Inflammatory macrophage treated with lipopolysaccharide for 4 hours (primary cell): ENCODE measurements at places on chromosomes 6 and 20.
A peak's percentile ranks its signal among the peaks of the same experiment; 100 is the strongest.

GRCh38 chr6:90162648-90163387 is 133.8 kb downstream of the BACH2 start:
- DNase-seq, result no peak

GRCh38 chr20:45111799-45112471 is 3.0 kb downstream of the WFDC5 start:
- DNase-seq, result no peak

GRCh38 chr6:168128631-168129291 is 49.7 kb upstream of the FRMD1 start:
- no peak for DNase-seq

- DNase-seq, result no peak
Observed at GRCh38 chr6:65295812-65296211, 411.2 kb downstream of the EYS start.

DNA sequence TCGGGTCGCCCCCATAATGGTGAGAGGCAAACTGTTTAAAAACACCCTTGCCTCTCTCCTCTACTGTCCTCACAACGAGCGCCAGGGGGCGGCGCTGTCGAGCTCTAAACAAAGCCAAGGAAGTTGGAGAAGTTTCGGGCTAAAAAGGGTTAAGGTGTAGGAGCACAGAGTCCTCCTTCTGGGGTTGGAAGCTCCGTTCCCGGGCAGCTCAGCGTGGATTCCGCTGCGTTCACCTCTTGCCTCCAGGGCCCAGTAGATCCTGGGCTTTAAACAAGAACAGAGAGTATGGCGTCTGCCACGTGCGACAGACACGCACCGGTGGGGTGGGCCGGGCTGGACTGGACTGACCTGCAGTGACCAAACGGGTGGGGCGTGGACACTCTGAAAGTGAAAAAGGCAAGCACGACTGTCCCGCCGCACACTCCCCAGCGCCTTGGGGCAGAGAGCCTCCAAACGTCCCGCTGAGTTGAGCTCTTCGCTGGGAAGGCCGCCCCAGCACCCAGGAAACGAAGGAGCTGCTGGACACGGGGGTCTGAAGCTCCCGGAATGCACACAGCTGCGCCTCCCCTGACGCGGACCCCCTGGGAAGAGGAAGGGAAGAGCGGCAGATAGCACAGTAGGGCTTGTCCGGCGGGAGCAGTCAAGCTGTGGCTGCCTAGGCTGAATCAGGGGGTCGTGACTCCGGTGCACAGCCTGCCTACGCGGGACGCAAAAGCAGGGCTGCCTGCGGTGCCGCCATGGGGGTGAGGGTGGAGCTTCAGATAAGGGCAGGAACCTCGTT is 1.6 kb upstream of the THBD start:
- DNase-seq, result peak; percentile 81

DNA sequence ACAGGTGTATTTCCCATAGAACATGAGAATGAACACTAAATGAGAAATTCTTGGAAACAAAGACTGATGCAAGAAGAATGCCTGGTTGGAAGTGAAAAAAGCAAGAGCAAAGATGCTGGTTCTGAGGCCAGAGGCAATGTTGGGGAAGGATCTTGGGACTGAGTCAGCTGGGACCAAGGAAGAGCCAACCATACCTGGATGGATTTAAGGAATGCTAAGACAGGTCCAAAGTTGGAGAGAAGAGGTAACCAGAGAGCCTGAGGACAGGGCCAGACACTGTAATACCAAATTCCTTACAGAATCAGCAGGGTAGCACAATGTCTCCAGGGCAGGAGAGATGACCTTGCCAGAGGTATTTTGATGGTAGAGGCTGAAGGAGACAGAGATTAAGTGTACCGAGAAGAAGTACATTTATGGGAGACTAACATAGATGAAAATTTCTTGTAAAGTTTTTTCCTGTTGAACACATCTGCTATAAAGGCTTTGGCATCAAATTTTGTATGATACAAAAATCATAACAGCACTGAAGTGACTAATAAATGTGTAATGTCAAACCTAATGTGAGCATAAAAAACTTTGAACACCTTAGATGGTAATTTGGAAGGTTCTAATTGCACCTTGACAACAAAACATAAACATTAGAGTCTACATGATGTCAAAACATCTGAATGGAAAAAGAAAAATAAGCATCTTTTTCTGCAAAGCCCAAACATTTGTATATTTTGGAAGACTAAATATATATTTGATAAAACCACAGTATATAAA is 221.7 kb upstream of the MARCKS start:
- peak; percentile 25 for DNase-seq

DNA sequence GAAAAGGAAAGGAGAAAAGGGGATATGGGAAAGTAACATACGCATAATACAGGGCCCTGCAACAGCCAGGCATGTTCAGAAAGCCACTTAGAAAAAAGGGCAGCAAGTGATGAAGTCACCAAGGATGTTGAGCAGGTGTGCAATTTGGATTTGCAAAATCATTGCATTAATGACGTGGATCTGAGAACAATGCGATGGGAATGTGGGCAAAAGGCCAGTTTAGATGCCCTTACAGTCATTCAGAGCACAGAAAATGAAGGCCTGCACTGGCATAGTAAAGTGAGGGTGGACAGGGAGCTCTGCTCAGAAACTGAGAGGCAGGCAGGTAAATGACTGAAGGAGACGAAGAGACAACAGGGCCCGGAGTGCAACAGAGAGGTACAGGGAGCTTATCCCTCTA is 123.7 kb upstream of the NHSL1 start:
- DNase-seq, result no peak

DNA sequence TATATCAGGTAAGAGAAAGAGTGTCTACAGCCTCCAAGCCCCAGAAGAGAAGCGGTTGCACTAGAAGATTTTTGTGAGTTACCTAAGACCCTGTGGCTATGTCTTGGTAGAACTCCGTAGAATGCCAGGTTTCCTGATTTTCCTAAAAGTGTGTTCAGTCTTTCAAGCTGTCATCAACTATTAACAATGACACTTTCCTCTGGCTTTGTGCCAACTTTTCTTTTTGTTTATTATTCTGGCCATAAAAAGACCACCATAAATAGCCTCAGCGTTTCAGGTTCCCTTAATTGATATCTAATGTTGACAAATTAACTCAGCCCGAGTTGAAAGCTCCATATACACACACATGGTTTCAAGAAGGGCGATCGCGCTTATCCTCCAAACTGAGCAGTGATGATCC is 1.2 kb downstream of the PAK5 start:
- no peak for DNase-seq

- no peak for DNase-seq
Observed at GRCh38 chr6:133291671-133292070, 50.5 kb downstream of the EYA4 start.

DNA sequence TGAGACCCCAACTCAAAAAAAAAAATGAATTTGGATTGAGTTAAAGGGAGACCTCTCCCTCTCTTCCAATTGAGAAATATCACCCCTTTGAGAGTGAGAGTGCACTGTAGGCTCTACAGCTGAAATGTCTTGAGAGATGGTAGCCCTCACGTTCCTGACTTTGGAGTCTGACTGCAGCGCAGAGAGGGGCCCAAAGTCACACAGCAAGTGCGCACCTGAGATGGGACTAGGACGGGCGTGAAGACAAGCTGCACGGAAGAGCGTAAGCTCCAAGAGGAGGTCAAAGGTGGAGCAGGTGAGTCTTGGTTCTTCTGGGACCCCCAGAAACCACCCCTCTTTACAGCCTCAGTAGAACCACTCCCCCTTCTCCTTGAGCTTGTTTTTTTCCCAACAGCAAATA is 643 bp downstream of the SLA2 start:
- DNase-seq, result no peak

DNA sequence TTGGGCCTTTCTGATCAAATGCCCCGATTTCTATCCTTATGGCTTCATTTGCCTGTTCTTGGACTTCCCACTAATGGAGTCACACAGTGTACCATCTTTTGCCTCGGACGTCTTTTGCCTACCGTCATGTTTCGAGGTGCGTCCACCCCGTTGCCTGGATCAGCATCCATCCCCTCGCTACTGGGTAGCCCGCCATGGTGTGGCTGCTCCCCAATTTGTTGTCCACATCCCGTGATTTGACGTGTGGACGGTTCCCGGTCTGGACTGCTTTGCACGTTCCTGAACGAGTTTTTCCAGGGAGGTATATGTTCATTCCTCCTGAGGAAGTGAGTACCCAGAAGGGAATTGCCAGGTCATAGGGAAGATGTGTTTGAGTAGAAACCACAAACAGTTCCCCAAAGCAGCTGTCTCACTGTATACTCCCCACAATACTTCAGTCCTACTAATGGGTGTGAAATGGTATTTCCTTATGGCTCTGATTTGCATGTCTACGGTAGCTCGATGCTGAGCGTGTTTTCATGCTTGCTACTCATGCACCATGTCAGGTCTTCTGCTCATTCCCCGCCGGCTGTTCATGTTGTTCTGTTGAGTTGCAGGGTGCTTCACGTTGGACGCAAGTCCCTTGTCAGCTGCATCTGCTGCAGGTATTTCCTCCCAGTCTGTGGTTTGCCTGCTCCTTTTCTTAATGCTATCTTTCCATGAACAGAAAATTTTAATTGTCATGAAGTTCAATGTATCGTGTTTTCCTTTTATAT is 86.8 kb upstream of the AFDN start:
- DNase-seq, result no peak

- DNase-seq, result no peak
Observed at GRCh38 chr20:38840053-38840893, 34.8 kb downstream of the PPP1R16B start.

DNA sequence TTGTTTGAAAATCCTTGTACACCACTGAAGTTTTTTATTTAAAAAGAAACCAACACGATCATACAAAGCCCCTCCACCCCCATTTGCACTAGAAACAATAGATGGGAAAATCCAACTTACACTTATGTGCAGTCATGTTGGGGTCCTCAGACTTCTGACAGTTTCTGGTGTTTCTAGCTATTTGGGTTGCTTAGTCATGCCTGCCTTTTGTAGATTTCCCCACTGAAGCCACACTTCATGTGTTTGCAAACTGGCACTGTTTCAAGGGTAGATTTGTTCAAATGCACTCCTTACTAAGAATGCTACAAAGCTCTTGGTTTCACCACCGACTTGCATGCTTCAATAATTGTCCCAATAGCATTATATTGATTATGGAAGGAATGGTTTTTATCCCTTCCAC is 1.5 kb downstream of the SH3BGRL2 start:
- no peak for DNase-seq

DNA sequence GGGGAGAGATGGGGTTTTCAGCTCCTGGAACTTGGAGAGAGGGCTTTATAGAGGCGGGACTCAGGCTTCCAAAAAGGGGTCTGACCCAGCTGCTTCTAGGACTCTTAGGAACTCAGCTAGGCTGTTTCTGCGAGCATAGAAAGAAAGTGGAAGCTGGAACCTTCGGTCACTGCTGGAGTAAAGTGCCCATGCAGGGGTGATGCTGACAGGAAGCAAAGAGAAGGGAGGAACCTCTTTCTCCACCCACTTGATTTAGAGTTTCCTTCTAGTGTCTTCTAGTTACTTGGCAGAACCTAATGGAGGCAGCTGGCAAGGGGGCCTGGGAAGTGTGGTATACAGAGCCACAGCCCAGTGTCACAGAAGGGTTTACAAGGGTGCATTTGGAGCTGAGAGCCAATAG is 283.6 kb downstream of the QKI start:
- DNase-seq, result peak; percentile 63

GRCh38 chr20:45347936-45348778 is at the start of gene SDC4:
SDC4 (minus strand) TSS chr20:45348424; CDS start chr20:45348384, 40 bp downstream.
- DNase-seq, result peak; percentile 83

GRCh38 chr6:132931936-132932514 is 117.7 kb downstream of the RPS12 start:
- no peak for DNase-seq

GRCh38 chr20:62230696-62231095 is 7.6 kb upstream of the OSBPL2 start:
- no peak for DNase-seq

GRCh38 chr6:148364056-148364824 is 21.6 kb downstream of the SASH1 start:
- peak; percentile 98 for DNase-seq

- no peak for DNase-seq
Observed at GRCh38 chr6:150451807-150452427, 83.1 kb downstream of the IYD start.

DNA sequence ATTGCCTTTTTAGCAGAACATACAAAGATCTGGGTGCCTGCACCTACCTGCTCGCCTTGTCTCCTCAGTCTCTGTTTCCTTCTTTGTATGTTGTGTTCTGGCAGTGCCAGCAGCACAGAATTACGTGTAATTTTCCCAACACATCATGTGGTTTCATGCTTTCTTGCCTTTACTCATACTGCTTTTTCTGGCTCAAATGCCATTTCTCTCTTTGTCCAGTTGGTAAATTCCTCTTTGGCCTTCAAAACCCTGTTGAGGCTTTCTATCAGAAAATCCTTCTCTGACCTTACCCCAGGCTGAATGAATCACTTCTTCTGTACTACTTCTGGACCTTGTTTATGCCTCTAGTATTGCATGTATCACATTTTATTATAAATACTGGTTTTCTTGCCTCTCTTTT is 31.8 kb downstream of the L3MBTL3 start:
- no peak for DNase-seq

- no peak for DNase-seq
Observed at GRCh38 chr6:89209457-89209856, 7.7 kb downstream of the GABRR1 start.

- no peak for DNase-seq
Observed at GRCh38 chr6:34546551-34547321, 9.4 kb downstream of the SPDEF start.

DNA sequence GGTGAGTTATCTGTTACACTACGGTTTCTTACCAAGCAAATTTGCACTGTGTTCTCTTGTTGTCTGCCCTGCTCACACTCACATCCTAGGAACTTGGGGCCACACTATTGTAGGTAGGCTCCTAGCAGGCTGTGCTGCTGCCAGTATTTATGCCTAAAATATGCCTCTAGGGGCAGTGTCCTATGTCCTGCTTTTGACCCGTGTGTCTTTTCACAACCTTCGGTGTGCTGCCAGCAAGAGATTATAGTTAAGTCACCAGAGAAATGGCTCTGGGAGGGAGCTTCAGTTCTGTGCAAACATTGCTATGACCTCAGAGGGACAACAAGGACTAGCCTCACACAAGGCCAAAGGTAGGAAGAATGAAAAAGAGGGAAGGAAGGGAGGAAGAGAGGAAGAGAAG is 8.9 kb upstream of the TAAR5 start:
- DNase-seq, result peak; percentile 21

DNA sequence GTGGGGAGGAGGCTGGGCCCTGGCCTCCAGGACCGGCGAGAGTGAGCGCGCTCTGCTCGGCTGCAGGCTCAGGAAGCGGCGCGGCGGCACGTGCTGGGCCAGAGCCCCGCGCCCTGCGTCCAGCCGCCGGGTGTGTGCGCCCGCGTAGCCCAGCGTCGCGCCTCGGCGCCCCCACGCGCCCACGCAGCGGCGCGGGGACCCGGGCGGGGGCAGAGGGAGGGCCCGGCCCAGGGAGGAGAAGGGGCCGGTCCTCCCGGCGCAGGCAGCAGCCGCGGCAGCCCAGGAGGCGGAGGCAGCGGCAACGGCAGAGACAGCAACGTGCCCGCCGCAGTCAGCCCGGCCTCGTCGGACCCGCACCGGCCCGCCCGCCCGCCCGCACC is at the start of gene EYA2:
Gene EYA2, plus strand, starts transcription at position 265 of the 380 bp plus-strand sequence. CDS start 95,168 bp downstream, outside the sequence.
- DNase-seq, result no peak

DNA sequence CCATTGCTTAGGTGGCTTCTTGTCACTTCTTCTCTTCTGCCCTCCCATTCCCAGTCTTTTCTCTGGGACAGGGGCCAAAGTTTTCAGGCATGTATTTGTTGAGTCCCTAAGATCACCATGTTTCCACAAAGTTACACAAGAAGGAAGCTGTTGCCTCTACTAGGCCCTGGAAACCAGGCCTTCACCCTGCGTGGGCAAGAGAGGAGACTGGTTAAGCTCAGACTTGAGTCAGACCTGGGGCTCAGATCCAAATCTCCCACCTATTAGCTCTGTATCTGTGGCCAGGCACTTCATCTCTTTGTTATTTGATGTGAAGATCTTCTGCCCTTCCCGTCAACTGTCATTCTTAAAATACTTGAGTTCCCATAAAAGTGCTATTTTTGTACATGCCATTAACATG is 154.6 kb downstream of the SASH1 start:
- DNase-seq, result no peak
